ENCODE measurements at places on chromosomes 7 and 10. TPM values are rescaled to one million over a fixed set of nuclear protein-coding genes. Genes with fewer than 3 reads are reported as not detected.
A peak's percentile ranks its signal among the peaks of the same experiment; 100 is the strongest.

IFIT1B gene
- not detected for polyA plus RNA-seq

MBL2 gene
- polyA plus RNA-seq, result not detected

PNLIPRP1 gene
- 0.16 TPM for polyA plus RNA-seq

GRCh38 chr7:111074071-111074747 lies 16.7 kb upstream of the LRRN3 start:
- no peak for DNase-seq

DNA sequence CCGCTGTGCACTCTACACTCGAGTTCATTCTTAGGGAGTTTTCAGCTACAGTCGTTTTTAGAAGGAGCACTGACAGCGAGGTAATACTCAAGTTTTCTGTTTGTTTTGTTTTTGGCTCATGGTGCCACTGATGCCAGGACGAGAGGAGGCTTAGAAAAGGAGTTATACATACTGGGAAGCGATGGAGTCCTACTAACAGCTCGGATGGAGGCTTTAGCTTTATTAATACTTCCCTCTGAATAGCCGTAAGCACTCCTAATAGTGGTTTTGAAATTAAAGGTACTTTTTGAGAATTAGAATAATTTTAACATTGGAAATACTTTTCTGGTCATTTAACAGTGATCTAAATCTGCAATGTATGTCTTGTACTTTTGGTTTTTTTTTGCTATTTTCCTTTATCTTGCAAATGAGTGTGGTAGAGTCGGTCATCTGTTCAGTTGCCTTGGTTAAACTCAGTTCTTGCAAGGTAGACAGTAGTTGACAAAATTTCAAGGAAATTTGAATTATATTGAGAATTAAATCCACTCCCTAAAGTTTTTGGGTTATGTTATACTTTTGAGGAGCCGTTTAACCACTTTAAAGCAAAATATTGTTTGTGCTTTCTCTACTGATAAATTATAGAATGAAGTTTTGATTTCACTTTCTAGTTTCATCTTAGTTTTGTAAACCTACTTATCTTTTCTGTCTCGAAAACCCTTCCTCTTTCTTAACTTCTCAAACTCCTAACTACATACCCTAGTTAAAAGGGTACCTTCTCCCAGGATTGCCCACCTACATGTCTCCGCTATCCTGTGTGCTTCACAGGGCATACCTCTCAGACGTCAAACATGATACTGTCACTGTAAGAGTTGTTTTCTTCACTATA lies 1.5 kb downstream of the HBP1 start:
- no peak for DNase-seq

GRCh38 chr10:64732372-64732957 lies 1211.3 kb downstream of the REEP3 start:
- DNase-seq, result no peak

GRCh38 chr10:11180228-11180627 lies 162.6 kb downstream of the CELF2 start:
- no peak for DNase-seq

GRCh38 chr7:30575910-30576309 lies 18.8 kb upstream of the GARS1 start:
- DNase-seq, result no peak

DNA sequence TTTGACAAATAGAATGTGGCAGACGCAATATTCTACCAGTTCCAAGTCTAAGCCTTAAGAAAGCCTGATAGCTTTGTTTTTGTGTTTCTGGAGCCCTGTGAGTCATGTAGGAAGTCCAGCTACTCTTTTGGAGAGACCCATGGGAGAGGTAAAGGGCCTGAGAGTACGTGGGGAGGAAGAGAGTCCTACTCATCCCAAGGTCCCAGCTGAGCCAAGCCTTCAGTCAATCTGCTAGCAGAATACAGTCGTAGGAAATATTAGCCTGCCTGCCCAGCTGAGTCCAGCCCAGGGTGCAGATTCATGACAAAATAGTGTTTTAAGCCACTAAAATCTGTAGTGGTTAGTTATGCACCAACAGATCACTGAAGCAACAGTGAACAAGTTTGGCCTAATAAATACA lies 9.0 kb upstream of the GNA12 start:
- DNase-seq, result no peak

DNA sequence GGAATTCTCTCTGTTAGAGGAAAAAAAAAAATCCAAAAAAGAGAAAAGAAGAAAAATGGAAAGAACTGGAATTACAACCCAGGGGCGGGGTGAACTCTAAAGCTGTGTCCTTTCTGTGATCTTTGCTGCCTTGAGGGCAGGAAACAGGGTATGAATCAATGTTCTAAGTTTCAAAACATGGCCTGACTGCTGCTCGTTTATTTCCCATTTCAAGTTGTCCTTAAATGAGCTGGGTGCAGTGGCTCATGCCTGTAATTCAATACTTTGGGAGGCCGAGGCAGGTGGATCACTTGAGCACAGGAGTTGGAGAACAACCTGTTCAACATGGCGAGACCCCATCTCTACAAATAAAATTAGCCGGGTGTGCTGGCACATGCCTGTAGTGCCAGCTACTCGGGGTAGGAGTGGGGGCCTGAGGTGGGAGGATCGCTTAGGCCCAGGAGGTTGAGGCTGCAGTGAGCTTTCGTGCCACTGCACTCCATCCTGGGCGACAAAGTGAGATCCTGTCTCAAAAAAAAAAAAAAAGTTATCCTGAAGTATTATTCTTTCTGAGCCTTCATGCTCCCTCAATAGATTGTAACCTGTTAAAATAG lies 24.7 kb upstream of the TFAM start:
- no peak for DNase-seq

DNA sequence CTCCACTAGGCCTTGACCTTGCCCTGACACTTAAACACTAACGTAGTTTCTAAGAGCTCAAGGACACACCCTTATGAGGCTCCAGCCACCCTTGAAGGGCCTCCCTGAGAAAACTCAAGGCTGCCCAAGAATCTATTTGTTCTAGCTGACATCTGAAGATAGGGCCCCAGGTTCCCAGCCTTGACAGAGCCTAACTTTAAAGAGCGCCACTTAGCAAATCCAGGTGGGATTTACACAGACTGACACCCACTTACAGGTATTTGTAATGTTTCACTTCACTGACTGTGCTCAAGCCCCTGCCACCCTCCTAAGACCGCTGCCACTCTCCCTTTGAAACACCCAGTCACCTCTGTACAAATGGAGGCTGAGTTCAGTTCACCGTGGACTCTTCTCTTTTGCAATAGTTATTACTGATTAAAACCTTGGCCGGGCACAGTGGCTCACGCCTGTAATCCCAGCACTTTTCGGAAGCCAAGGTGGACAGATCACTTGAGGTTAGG lies 90.4 kb downstream of the SVOPL start:
- no peak for DNase-seq

DNA sequence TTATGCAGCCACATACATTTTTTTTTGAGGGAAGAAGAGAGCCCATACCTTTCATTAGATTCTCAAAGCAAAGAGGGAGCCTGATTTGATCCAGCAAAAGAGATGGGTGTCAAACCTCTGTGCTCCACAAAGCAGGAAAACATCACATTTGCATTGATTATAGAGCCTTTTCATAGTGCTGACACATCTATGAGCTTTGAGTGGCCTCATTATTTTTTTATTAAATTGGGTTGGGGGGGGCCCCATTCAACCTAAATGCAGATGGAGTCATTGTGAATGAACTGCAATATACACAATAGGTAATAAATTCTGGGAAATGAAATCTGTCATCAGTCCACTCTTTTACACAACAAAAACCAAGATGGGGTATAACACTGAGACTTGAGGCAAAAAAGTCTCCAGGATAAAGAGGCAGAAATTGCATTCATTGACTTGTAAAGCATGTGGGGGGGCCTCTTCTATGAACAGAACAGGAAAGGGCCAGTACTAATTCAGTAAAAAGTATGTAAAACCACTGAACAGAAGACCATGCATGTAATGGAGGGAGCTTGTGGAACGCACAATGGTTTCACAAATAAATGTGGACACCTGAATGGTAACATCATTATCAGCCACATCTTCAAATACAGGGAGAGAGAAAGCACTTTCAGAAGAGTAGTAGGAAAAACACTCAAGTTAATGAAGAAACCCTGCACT lies 17.7 kb upstream of the ASB4 start:
- no peak for DNase-seq

DNA sequence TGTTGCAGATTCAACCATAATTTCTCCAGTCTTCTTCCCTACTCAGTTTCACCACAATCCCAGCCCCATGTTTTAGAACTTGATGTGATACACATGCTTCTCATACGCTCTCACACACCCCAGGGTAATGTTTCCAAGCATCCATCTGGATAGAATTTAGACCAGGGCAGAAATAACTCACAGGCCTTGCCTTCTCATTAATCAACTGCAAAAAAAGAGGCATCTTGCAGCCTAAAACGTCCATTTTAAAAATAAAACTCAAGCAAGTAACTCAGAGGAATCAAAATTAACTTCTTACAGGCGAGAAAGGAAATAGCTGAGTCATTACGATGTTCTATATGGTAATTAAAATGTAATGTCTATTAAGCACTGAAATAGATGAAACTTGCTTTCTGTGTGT lies 127.2 kb upstream of the RSU1 start:
- no peak for DNase-seq

GRCh38 chr10:97823734-97824133 lies 25.9 kb upstream of the GOLGA7B start:
- peak; percentile 58 for DNase-seq

- DNase-seq, result no peak
Measured at GRCh38 chr10:132199854-132200311, 13.1 kb downstream of the DPYSL4 start.

- DNase-seq, result peak; percentile 43
Measured at GRCh38 chr10:96673318-96674099, 46.8 kb downstream of the PIK3AP1 start.

DNA sequence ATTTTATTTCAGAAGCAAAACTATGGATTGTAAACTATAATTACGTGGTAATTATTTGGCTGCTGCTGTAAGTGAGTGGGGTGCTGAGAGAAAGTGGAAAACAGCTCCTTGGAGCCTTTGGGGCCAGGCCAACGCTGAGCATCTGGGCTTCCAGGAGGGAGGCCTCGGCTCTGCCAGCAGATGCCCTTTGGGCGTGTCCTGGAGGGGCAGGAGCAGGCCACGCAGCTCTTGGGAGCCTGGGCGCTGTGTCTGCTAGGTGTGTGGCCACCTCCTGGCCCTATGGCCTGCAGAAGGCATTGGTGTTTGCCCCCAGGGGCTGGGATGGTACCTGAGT lies 423.3 kb downstream of the GLRX3 start:
- DNase-seq, result no peak

DNA sequence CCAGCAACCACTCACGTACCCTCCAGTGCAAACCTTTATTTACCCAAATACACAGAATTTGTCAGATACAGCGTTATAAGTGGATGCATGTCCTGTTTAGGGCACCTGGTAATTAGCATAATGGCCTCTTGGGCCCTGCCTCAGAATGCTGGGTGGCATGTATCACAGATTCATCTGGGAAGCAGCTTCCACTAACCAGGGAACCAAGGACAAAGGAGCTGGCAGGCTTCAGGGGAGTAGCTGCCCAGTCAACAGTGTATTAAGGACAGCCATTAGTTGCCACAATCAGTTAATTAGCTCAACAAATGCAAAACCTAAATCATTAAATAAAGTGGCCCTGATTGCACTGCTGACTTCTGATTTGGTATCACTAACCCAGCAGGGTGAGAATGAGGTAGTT lies 105.7 kb downstream of the RAPGEF5 start:
- DNase-seq, result no peak

DNA sequence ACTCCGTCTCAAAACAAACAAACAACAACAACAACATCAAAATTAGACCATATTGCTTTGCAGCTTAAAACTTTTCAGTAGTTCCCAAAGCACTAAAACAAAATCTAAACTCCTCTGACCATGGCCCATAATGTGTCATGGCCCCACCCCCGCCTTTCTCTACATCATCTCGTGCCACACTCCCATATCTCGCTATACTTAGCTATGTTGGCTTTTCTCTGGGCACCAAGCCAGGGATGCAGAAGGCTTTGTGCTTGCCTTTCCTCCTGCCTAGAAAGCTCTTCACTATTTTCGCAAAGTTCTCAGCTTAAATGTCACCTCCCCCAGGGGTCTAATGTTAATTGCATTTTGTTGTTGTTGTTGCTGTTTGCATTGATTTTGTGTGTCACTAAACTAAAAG lies 15.1 kb upstream of the SLC16A12 start:
- DNase-seq, result peak; percentile 25

- DNase-seq, result no peak
Measured at GRCh38 chr10:132341781-132342180, 9.8 kb downstream of the LRRC27 start.

- no peak for DNase-seq
Measured at GRCh38 chr7:137801003-137801402, 45.8 kb downstream of the DGKI start.

- DNase-seq, result no peak
Measured at GRCh38 chr7:116942504-116942903, 10.8 kb upstream of the ST7 start.
